ENCODE measurements at places on chromosomes 7 and 10.

DNA sequence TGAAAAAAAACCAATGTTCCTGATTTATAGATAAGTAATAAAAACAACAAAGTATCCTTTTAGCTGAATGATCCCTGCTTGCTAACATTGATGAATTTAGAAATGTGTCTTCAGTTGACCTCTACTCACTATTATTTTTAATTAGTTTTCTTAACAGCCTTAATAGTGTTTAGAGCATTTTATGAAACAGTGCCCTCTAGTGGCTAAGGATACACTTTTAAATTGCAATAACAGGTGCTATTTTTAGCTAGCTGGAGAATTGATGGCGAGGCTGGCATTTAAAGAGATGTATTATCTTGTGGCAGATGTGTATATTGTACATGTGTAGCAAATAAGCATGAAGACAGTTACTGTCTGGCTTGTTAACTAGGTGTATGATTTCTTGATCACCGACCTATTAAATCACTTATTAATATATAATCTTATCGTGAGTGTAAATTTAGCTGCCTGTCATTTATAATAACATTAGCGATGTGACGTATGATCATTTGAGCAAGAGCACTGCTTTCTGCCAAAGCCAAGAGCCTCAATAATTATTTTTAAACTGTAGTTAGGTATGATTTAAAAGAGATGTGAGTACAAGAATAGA, 451.9 kb downstream of the DPP6 start:
- no peak overlapping the region for H3K27ac ChIP-seq
- no peak for DNase-seq
- no peak overlapping the region for H3K4me3 ChIP-seq
- H3K27me3 ChIP-seq = no peaks in the 10 kb centered on the region
- no peaks in the 10 kb centered on the region for H3K4me1 ChIP-seq

DNA sequence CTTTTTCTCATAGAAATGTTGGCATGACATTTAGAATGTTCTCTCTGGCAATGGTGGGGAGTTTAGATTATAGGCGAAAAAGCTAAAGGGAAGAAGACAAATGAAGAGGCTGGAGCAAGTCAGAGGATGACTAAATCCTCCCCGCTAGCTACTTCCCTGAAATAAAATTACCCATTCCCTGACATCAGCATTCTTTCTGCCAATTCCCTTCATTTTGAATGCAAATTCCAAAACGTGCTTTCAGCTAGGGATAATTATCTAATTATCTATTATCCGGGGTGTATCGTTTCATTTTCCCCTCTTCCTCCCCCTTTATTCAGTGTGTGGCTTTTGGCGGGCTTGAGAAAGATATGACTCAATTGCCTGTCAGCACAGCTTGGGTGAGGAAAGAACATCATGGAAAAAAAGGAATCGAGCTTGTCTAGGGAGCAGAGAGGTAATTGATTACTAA, 672.3 kb downstream of the TNS3 start:
- H3K4me1 ChIP-seq = no peaks in the 10 kb centered on the region
- H3K27me3 ChIP-seq = no peaks in the 10 kb centered on the region
- no peaks in the 10 kb centered on the region for H3K36me3 ChIP-seq

GRCh38 chr7:27771111-27771510, 31.1 kb downstream of the TAX1BP1 start:
- H3K27me3 ChIP-seq = no peaks in the 10 kb centered on the region
- no peak overlapping the region for H3K27ac ChIP-seq
- no peaks in the 10 kb centered on the region for H3K4me1 ChIP-seq
- DNase-seq = no peak
- H3K36me3 ChIP-seq = peaks cover 12% of the 10 kb centered on the region

DNA sequence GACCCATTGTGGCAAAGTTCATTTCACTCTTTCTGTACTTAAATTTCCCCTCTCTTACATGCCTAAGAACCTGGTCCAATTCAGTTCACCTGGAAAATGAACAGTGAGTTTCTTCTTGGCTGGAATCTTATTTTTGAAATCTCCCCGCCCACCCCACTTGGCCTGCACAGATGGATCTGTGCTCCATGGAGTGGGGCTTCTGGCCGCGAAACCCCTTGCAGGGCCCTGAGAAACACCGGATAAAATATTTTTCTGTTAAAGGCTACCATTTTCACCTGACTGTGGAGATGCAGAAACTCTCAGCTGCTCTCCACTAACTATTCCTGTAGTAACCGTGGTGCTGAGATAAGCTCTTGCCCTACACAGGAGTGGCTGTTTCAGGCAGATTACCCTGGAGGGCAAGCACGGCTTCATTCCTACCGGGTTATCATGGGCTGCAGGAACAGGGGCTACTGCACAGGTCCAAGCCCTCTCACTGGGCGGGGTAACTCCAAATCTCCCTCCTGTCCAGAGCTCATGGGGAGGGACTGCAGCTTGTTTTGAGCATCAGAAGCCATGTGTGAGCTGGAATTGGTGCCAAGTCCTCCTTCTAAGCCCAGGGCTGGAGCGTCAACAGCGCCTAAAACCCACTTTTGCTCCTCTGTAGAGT, 118.9 kb downstream of the PRPF18 start:
- peaks cover 76% of the 10 kb centered on the region for H3K4me1 ChIP-seq
- peak overlapping the region; percentile 61 for H3K4me3 ChIP-seq
- DNase-seq = no peak
- no peaks in the 10 kb centered on the region for H3K27me3 ChIP-seq

DNA sequence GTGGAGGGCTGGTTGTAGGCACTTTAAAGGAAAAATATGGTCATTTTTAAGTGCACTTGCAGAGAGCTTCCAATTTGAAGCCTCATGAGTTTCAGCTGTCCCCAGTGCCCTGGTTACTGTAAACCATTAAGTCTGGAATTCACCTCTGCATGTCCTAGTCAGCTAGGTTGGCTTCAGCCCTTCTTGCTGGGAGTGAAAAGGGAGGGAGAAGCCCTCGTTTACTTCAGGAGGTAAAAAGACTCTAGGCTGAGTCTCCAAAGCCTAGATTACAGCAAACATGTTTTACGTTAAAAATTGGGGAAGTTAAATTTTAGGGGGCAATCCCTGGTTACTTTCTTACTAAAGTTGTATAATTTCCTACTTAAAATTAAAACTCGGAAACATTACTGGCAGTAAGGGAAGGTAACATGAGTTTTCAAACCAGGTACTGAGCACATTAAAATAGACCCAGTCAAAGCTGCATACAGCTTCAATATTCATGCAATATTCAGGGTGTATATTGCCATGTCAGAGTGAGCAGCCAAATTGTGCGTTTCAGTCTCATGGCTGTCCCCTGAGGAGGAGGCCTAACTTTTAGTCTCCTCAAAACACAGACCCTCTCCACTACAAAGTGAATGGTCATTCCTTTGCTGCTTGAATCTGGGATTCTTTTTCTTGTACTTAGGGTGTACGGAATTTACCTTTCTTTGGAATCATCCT, 156.7 kb downstream of the PRKG1 start:
- peaks cover 37% of the 10 kb centered on the region for H3K4me1 ChIP-seq
- no peaks in the 10 kb centered on the region for H3K27me3 ChIP-seq
- no peak for DNase-seq
- H3K4me3 ChIP-seq = no peak overlapping the region
- H3K27ac ChIP-seq = peak overlapping the region; percentile 48
- no peaks in the 10 kb centered on the region for H3K36me3 ChIP-seq

GRCh38 chr10:71562181-71562580, 157.4 kb downstream of the C10orf105 start:
- no peak overlapping the region for H3K27ac ChIP-seq
- no peaks in the 10 kb centered on the region for H3K36me3 ChIP-seq
- no peaks in the 10 kb centered on the region for H3K4me1 ChIP-seq
- DNase-seq = no peak
- no peak overlapping the region for H3K4me3 ChIP-seq
- H3K27me3 ChIP-seq = no peaks in the 10 kb centered on the region

GRCh38 chr10:124707551-124707950, 36.6 kb downstream of the FAM53B start:
- no peak for DNase-seq
- H3K4me1 ChIP-seq = peaks cover 89% of the 10 kb centered on the region
- H3K36me3 ChIP-seq = no peaks in the 10 kb centered on the region
- no peak overlapping the region for H3K4me3 ChIP-seq
- H3K27ac ChIP-seq = peak overlapping the region; percentile 91

- no peaks in the 10 kb centered on the region for H3K4me1 ChIP-seq
- no peaks in the 10 kb centered on the region for H3K27me3 ChIP-seq
- no peaks in the 10 kb centered on the region for H3K36me3 ChIP-seq
- no peak overlapping the region for H3K27ac ChIP-seq
Measured at GRCh38 chr7:108308903-108309302, 147.3 kb downstream of the NRCAM start.

DNA sequence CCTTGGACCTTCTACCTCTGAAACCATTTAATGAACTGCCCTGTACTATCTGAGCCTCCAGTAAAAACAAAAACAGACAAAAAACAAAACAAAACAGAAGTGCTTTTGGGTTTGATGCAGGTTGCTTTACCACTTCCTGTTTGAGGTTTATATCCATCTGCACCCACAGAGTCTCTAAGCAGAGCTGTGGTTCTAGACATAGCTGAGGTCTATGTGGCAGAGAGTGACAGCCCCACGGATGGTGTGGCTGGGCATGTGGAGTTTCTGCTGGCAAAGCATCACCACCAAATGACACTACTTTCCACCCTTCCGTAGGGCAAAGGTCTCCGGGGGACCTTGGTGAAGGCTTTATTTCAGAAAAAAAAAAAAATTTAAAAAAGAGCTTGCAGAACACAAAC, 754.2 kb downstream of the GRID1 start:
- H3K27ac ChIP-seq = no peak overlapping the region
- no peaks in the 10 kb centered on the region for H3K36me3 ChIP-seq
- no peaks in the 10 kb centered on the region for H3K4me1 ChIP-seq

- H3K36me3 ChIP-seq = no peaks in the 10 kb centered on the region
- H3K4me3 ChIP-seq = no peak overlapping the region
- DNase-seq = no peak
- no peak overlapping the region for H3K27ac ChIP-seq
Measured at GRCh38 chr7:81079746-81080145, 160.9 kb upstream of the SEMA3C start.

DNA sequence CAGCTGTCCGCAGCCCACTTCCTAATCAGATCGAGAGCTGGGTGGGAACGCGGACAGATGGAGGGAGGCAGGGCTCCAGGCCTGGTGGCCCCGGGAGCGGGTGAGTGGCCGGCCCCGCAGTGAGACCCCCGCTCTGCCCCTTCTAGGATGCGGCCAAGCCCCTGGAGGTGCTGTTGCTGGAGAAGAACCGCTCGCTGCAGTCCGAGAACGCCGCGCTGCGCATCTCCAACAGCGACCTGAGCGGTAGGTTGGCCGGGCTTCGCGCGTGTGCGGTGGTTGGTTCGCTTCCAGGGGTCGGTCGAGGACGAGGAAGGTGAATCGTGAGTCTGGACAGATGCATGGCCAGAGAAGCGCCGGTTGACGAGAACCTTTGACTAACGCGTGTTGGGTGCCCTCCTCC, 91.3 kb upstream of the SH2B2 start:
- no peak for DNase-seq
- no peak overlapping the region for H3K4me3 ChIP-seq
- no peaks in the 10 kb centered on the region for H3K27me3 ChIP-seq
- no peaks in the 10 kb centered on the region for H3K4me1 ChIP-seq

- no peaks in the 10 kb centered on the region for H3K4me1 ChIP-seq
- no peaks in the 10 kb centered on the region for H3K27me3 ChIP-seq
- H3K36me3 ChIP-seq = no peaks in the 10 kb centered on the region
- no peak overlapping the region for H3K27ac ChIP-seq
- no peak for DNase-seq
- H3K4me3 ChIP-seq = no peak overlapping the region
Measured at GRCh38 chr7:115056019-115056418, 134.1 kb downstream of the MDFIC start.

DNA sequence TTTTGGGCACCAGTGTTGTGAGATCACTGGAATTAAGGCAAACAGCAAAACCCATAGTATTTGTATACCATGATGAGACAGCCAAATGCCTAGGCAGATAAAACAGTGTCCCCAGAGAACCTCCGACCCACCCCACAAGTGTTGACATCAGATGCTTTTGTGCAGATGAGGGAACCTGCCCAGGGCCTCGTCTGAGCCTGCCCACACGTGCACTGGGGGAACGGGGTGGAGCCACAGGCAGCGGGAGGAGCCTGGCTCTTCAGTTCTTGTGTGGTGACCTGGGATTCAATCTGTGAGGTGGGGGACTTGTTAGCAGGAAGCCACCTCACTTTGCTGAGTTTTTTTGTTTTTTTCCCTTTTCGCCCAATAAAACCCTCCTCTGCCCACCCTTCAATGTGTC, 33.4 kb upstream of the OPTN start:
- no peaks in the 10 kb centered on the region for H3K36me3 ChIP-seq
- H3K4me3 ChIP-seq = no peak overlapping the region
- H3K27me3 ChIP-seq = no peaks in the 10 kb centered on the region

DNA sequence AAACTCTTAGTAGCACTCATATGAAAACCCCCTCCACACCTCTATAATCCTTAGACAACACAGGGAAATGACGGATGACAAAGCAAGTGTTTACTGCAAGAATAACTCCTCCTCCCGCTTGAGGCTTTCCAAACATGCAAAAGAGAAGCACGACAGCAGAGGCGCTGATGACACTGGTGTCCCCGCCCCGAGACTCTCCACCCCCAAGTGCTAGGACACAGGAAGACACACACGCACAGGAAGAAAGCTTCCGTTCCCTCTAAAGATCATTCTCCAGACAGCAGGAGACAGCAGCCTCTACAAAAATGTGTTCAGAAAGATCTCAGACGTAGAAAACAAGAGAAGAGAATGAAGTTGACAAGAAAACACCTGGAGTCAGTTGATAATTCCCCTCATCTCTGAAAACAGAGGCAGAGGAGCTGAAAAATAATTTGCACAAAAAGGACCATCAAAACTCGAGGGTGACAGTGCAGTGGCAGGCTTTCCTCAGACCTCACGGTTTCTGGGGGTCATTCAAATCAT, 90.2 kb downstream of the DLG5 start:
- peak overlapping the region; percentile 52 for H3K27ac ChIP-seq
- peaks cover 44% of the 10 kb centered on the region for H3K36me3 ChIP-seq
- H3K4me3 ChIP-seq = no peak overlapping the region
- H3K27me3 ChIP-seq = no peaks in the 10 kb centered on the region
- peaks cover 37% of the 10 kb centered on the region for H3K4me1 ChIP-seq
- DNase-seq = peak; percentile 86

DNA sequence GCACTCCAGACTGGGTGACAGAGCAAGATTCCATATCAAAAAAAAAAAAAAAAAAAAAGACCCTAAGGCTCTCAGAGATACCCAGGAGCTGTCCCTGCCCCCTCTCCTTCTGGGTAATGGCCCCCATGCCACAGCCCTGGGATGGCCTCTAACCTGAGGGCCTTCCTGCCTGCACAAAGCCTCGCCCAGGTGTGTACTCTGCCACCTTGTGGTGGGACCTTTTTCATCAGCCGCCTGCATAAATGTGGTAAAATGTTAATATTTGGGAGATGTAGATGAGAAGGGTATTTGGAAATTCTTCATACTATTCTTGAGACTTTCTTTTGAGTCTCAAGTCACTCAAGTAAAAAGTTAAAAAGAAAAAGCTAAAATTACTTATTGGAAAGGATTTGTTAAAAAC, 46.3 kb upstream of the RNF216 start:
- H3K4me1 ChIP-seq = peaks cover 7% of the 10 kb centered on the region
- H3K27me3 ChIP-seq = no peaks in the 10 kb centered on the region
- H3K27ac ChIP-seq = no peak overlapping the region
- no peak for DNase-seq
- H3K36me3 ChIP-seq = no peaks in the 10 kb centered on the region
- H3K4me3 ChIP-seq = no peak overlapping the region

- no peaks in the 10 kb centered on the region for H3K36me3 ChIP-seq
- no peak overlapping the region for H3K27ac ChIP-seq
- H3K27me3 ChIP-seq = no peaks in the 10 kb centered on the region
- no peak for DNase-seq
- H3K4me3 ChIP-seq = no peak overlapping the region
Measured at GRCh38 chr7:31411416-31411815, 70.9 kb upstream of the NEUROD6 start.

- H3K27me3 ChIP-seq = no peaks in the 10 kb centered on the region
- H3K4me1 ChIP-seq = no peaks in the 10 kb centered on the region
- peak; percentile 38 for DNase-seq
- no peak overlapping the region for H3K27ac ChIP-seq
Measured at GRCh38 chr10:47418966-47419365, 34.9 kb upstream of the ZNF488 start.
